Activated effector memory CD4-positive, alpha-beta T cell treated with anti-CD3 and anti-CD28 coated beads, Interleukin-2, amount 50 U/mL, for 16 hours (primary cell): ENCODE measurements at places on chromosomes 4 and X.

DNA sequence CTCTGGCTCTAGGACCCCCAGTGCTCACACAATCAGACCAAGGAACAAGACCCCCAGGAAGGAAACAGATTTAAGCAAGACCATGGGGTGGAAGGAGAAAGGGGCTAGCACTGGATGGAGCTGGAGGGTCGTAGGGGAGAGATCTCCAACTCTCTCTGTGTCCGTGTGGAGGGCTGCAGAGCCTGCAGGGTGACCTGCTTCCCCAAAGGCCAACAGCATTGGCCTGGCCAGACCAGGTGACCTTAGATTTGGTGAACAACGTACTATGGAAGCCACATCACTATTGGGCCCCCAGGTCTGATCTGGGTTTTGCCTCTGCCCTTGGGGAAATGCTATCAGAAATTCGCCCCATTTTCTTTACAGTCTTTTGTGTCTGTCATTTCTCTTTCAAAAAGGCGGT, 26.0 kb downstream of the NLGN3 start:
- DNase-seq, result no peak

DNA sequence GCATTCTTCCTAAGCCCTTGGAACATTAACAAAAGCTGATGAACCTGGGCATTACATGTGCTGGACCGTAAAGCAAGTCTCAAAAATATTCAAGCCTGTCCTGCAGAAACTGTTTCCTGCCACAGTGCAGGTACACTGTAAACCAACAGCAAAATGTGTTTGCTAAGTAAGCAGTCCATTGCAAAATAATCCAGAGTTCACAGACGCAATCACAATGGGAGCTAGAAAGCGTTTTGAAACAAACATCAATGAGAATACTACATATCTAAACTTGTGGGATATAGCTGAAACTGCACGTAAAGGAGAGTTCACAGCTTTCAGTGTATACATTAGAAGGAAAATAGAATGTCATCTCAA, 61.6 kb downstream of the RGS12 start:
- no peak for DNase-seq

DNA sequence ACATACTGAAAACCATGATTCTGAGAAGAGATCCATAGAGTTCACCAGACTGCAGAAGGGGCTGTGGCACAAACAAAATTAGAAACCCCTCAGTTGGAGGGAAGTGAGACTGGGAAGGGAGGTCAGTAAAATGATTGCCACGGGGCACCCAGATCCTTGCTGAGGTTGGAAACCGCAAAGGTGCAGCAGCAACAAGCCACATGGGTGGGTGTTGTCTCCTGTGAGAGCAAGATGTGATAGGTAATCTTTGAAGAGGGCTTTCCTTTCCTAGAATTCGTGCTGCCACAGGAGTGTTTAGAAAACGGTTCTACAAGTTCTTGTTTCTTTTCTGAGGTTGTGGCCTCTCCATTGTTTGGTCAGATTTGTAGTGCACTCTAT, 85.5 kb downstream of the NFKB1 start:
- peak; percentile 76 for DNase-seq

DNA sequence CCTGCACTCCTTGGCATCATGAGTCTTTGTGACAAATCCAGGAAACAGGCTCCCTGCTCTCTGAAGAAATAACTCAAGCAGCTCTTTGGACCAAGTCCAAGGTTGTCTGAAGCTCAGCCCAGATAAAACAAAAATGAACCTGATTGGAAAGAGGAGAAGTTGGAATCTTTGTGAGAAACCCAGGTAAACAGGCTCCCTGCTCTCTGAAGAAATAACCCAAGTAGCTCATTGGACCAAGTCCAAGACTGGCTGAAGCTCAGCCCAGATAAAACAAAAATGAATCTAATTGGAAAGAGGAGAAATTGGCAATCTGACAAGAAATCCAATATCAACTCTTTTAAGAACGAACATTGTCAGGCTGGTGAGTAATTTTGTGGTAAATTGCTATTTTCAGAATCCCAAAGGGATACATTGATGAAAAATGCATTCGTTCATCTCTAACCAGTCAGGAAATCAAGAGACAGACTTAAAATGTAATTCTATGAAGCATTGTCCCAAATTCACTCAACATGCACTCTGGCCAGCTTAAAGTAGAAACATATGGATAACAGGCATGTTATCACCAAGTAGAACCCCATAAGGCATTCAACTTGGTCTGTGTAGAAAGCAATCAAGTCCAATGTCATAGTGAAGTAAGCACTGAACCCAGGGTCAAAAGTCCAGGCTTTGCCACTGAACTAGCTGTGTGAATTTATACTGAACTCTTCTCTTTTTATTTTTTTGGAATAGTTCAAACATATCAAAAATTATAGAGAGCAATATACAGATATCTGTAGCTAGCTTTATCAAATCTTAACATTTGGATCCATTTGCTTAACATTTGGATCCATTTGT, 16.8 kb upstream of the NFXL1 start:
- DNase-seq, result no peak

GRCh38 chr4:117654079-117654478, 380.2 kb upstream of the NDST3 start:
- DNase-seq, result no peak

GRCh38 chrX:10098270-10098713, 58.5 kb upstream of the CLCN4 start:
- peak; percentile 85 for DNase-seq

GRCh38 chr4:24279911-24280375, 304.4 kb downstream of the DHX15 start:
- DNase-seq, result no peak

DNA sequence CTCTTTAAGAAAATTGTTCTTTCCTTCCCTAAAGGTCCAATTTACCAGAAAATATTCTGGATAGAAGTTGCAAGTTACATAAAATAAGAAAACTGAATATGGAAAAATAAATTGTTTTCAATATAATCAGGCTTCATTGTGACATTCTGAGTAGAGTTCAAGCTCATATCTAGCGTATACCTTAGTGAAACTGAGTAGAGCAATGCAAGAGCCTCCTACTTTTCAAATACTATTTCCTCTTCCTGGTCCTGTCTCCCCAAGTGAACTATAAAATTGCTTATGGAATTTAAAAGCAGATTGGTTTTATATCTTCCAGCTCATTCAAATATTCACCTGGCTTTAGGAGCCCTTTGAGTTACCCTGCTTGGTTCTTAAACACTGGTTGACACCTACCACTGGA, 189.3 kb upstream of the GALNT7 start:
- no peak for DNase-seq

DNA sequence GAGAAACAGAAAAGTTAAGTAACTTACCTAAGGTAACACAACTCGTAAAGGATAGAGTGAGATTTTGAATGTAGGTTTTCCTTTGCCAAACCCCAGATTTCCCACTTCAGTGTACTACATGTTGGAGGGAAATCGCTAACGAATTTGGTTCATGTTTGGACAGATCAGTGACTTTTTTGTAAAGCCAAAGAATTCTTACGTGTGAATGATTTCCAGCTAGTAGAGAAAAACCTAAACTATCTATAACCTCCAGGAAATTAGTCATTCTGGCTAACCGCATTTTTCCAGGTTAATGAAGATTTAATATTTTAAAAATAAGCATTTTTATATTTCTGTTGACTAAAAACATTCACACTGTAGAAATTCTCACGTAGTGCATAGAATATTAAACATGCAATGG, 7.2 kb downstream of the TENM3 start:
- DNase-seq, result no peak

- no peak for DNase-seq
Measured at GRCh38 chrX:101383679-101384205, 2.2 kb downstream of the BTK start.

DNA sequence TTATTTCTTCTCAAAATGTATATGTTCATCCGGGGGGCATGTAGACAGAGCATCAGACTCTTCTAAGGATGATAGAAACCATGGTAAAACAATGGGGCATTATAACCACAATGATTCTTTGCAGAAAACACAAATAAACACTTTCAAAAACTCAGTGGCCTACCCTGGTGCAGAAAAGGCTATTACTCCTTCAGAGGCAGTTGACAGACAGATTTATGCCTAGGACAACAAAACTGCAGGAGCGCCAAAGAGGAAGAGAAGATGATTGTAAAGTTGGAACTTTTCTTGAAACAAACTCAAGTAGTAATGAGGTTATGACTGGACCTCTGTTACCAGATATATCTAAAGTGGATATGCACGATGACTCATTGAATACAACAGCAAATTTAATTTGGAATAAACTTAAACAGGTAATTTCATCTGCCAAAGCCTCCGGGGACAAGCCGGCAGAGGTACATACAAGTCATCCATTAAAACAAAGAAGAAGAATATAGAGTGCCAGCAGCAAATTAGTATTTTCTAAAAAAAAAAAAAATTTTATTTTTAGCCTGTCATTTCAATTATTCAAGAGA, 1068.4 kb upstream of the INTU start:
- no peak for DNase-seq

DNA sequence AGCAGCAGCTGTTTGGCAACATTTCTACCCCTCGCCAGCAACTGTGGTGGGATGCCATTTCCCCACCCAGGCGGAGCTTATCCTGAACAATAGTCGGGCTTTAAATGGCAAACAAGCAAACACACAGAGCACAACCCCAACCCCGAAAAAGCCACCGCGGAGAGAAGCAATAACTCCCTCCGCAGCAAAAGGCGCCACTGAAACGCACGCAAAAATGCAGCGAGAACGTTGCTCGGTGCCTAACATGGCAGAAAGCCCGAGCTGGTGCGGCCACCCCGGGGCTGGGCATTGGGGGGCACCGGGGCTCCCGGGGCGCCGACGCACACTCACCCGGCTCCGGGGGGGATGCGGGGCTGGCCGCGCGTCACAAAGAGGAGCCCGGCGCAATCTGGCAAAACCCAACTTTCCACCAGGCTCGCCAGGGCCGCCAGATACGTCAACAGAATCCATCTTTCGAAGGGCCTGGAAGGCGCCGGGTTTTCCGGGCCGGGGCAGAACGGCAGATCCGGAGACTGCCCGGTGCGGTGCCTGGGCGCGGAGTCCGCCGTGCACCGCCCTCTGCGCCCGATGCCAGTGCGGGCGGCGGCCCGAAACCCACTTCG, 818 bp downstream of the RAI2 start:
- DNase-seq, result no peak

GRCh38 chr4:39504538-39504937, 22.7 kb downstream of the UGDH start:
- DNase-seq, result no peak

GRCh38 chrX:15814771-15815365, 24.6 kb downstream of the ZRSR2 start:
- DNase-seq, result no peak

DNA sequence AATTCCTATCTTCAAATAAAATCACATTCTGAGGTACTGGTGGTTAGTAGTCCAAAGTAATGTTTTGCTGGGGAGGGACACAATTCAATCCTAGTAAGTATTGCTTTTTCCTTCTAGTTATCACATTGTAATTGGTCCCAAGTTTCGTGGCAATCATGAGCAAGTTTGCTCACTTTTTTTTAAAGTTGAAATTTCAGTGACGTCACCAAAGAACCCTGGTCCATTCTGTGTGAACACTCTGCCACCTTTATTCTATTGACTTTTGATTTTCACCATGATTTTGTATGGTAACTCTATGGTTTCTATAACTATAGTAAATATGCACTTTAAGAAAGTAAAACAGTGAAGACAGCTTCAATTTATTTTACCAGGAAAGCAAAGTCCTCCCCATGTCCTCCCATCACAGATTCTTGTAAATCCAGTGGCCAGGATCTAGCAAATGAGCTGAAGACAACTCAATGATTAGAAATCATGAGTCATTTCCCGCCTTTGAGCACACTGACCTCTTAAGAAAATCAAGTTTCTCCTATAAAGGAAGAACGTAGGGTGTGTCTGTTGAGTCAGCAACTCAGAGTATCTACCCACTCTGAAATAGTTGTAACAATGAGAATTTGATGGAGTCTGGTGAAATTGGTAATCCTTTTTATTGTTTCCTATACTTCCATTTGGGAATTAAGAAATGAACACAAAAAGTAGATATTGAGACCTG, 1306.6 kb upstream of the PABPC4L start:
- DNase-seq, result no peak

DNA sequence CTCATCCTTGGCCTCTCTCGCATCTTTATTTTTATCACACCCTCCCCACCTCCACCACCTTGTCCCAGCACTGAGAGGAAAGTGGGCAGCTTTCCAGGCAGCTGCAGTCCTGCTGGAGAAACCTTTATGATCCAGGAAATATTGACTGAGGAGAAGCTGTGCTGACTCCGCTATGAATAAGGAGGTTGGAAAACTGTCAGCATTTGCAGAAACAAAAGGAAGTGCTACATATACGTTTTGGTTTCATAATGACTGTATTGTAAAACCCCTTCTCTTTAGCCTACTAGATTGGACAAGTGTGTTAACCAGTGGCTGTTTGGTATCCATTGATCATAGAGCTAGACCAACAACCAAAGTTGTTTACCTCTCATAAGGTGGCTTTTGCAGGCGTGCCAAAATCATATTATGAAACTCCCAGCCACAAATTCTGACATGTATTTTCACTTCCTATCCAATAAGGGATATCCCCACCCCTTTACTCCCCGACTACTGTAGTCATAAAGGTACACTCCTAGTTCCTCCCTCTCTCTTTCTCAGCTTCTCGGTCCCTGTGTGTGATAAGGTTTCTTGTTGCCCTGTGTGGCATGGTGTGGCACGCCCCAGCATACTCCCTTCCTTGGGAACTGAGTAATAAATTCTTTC, 88.4 kb downstream of the GPR143 start:
- no peak for DNase-seq

- DNase-seq, result no peak
Measured at GRCh38 chr4:100716416-100716815, 198.6 kb upstream of the EMCN start.
